Kidney tubule cell (primary cell): ENCODE measurements at places on chromosomes 6 and 20.
A peak's percentile ranks its signal among the peaks of the same experiment; 100 is the strongest.

DNA sequence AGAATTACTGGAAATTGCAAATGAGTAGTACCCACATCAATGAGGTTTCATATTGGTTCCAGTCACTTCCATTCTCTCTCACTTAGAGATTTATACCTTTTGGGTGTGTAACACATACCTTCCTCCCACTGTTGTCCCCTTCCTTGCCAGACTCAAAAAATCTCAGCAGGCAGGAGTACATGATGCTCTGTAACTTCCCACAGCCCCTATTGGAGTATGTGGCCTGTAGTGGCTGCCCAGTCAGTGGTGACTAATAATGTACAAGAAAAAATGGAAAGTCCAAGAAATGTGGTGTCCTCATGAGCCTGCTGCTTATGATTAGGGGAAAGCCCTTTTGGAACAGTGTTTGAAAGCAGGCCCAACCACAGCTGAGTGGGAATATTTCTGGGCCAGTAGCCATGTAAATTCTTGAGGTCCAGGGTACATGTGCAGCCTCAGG, 312.0 kb downstream of the ZFAND3 start:
- DNase-seq = peak; percentile 88

- peak; percentile 39 for DNase-seq
Measured at GRCh38 chr6:31794294-31794865, 1.2 kb downstream of the VARS1 start.

DNA sequence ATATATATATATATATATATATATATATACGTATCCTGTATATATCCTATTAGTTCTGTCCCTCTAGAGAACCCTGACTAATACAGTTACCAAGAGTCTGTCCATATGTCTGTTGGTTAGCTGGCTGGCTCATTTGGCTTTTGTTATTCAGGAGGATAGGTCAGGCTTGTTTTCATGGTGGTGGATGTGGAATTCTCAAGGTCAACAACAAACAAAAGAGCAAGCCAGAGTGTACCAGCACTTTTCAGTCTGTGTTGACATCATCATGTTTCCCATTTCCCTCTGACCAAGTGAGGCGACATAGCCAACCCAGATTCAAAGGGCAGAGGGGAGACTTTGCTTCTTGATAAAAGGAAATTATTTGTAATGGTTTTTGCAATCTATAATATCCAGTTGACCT, 88.5 kb upstream of the PTCHD4 start:
- DNase-seq = no peak

DNA sequence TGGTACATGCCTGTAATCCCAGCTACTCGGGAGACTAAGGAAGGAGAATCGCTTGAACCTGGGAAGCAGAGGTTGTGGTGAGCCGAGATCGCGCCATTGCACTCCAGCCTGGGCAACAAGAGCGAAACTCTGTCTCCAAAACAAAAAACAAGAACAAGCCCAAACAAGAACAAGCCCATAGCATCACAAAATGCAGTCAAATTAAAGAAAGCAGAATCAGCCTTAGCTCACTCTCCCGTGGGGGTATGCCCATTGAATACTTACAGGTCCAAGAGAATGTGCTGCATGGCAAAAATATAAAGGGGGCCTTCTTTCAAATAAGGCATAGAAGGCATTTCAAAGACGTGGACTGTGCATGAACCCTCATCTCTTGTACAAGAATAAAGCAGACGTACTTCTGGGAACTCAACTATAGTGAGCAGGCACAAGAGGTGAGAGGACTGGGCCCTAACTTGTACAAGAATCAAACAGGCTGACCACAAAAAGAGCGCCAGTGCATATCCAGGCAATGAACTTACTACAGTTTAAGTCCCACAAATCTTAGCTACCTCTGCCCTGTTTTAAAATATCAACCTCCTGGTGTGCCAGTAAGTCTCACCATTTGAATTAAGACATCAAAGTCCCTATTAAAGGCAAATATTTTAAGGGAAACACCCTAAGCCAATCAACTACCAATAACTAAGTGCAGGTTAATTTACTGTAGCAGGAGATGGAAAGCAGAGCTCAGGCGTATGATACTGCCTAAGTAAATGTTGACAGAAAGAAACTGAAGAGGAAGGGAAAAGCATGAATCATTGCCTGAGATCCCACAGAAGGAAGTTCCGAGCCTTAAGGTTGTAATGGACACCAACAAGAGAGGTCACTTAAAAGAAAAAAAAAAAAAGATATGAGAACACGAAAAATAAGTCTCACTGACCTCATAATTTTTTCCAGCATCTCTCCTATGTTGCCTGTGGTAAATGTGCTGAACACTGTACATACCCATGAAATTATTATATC, 37.4 kb downstream of the TOMM6 start:
- DNase-seq = peak; percentile 40

DNA sequence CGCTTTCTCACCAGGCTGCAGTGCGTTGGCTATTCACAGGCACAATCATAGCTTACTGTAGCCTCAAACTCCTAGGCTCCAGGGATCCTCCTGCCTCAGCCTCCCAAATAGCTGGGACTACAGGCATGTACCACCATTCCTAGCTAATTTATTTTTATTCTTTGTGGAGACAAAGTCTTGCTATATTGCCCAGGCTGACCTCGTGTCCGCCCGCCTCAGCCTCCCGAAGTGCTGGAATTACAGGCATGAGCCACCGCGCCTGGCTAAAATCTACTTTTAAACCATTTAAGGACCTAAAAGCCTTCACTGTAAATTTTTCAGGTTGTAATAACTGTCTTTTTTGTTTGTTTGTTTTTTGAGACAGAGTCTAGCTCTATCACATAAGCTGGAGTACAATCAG, 15.2 kb downstream of the SAMHD1 start:
- no peak for DNase-seq

DNA sequence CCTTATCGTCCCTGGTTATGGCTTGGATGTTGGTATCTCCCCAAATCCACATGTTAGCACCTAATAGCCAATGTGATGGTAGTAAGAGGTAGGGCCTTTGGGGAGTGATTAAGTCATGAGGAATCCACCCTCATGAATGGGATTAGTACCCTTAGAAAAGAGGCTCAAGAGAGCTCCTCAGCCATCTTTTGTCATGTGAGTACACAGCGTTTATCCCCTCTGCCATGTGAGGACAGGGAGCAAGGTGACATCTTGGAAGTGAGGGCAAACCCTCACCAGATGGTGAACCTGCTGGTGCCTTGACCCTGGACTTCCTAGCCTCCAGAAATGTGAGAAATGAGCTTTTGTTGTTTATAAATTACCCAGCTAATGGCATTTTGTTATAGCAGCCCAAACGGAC, 16.1 kb upstream of the SIRPB2 start:
- no peak for DNase-seq

GRCh38 chr6:148261470-148261869, 81.2 kb upstream of the SASH1 start:
- DNase-seq = no peak

- no peak for DNase-seq
Measured at GRCh38 chr6:10558565-10558964, 37.4 kb downstream of the GCNT2 start.

GRCh38 chr6:146937316-146937715, 266.9 kb upstream of the STXBP5 start:
- no peak for DNase-seq

DNA sequence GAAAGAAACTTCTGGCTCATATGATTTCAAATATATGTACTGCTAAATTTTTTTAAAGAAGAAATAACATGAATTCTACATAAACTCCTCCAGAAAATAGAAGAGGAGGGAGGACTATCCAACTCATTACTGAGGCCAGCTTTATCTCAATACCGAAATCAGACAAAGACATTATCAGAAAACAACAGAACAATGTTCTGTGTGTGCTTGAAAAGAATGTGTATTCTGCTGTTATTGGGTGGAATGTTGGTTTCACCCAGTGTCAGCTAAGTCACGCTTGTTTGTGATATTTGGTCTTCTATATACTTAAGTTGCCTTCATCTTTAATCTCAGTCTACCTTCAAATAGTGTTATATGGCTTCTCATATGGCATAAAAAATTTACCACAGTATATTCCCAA, 18.6 kb upstream of the ELOVL2 start:
- DNase-seq = no peak

- no peak for DNase-seq
Measured at GRCh38 chr6:111750753-111751673, 122.2 kb downstream of the FYN start.

DNA sequence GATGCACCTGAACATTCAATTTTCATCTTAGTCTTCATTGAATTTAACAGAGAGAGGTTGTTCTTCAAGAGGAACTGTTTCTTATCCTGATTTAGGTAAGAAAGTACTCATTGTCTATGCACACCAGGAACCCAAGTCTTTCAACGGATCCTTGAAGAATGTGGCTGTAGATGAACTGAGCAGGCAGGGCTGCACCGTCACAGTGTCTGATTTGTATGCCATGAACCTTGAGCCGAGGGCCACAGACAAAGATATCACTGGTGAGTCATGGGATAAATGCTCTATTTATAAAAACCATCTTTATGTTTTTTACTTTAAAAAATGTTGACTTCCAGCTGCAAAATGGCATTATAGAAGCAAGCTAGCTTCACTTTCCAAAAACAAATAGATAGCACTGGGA, 10.2 kb downstream of the NQO2 start:
- DNase-seq = peak; percentile 6

GRCh38 chr6:135115834-135116233, 61.2 kb upstream of the HBS1L start:
- DNase-seq = no peak

- no peak for DNase-seq
Measured at GRCh38 chr20:37270576-37271420, 9.2 kb upstream of the GHRH start.
